ENCODE measurements at places on chromosomes 11 and 22.
A peak's percentile ranks its signal among the peaks of the same experiment; 100 is the strongest.

DNA sequence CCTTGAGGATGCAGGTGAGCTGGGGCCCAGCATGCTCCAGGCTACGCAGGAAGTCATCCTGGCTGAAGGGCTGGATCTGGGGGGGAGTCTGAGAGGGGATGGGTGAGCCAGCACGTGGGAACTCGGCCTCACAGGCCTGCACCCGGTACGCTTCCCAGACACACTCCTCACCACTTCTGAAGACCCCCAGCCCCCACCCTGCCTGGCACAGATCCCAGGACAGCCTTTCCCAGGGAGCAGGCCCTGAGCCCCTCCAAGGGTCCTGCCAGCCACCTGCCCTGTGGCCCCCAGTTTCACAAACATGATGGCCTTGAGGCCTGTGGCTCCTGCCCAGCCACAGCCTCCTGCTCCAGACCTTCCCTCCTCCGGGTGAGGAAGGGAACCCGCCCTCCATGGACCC, 5.6 kb upstream of the PLXNB2 start:
- no peak for DNase-seq

DNA sequence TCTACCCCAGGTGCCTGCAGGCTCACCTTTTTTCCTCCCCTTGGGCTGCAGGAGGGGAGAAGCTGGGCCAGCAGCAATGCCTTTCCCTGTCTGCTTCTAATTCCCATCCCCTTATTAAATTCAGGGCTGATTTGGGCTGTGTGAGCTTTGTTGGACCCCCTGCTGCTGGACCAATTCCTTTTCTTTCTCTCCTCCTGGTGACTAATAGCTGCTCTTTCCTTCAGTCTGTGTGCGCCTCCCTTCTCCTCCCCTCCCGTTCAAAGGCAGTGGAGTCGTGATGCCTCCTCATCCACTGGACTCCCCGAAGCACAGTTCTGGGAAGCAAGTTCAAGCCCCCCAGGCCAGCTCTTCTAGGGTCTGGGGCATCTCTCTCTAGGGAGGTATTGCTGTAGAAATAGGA, 567.9 kb upstream of the CADM1 start:
- DNase-seq: no peak

- DNase-seq: no peak
Measured at GRCh38 chr11:39745401-39745800, 1714.1 kb downstream of the LRRC4C start.

GRCh38 chr11:5367448-5368074, 16.1 kb upstream of the OR51M1 start:
- DNase-seq: no peak

GRCh38 chr11:87421422-87421821, 383.7 kb downstream of the TMEM135 start:
- peak; percentile 75 for DNase-seq

GRCh38 chr11:15816260-15816871, 540.0 kb downstream of the SOX6 start:
- DNase-seq: no peak
